ENCODE measurements at places on chromosomes 7 and 10. TPM values are rescaled to one million over a fixed set of nuclear protein-coding genes. Genes with fewer than 3 reads are reported as not detected.

GRCh38 chr7:770741-771166, 43.7 kb upstream of the PRKAR1B start:
- no peak for DNase-seq

GRCh38 chr10:29861811-29862505, 197.4 kb downstream of the JCAD start:
- no peak for DNase-seq

- no peak for DNase-seq
Observed at GRCh38 chr10:66519616-66520015, 406.2 kb upstream of the LRRTM3 start.

- no peak for DNase-seq
Observed at GRCh38 chr7:39451901-39452300, 114.3 kb upstream of the YAE1 start.

The OR2A1 gene
- not detected for total RNA-seq

The TMEM139 gene
- not detected for total RNA-seq

Data from IMR-90 (cell line).